Colonic mucosa (tissue), 4 donors: ENCODE measurements at places on chromosomes 1 and 21. TPM values are rescaled to one million over a fixed set of nuclear protein-coding genes. Genes with fewer than 3 reads are reported as not detected.

ITPKB gene
- total RNA-seq = 11.6 TPM

FAM76A gene
- total RNA-seq = 11.3 TPM

CYP4A22 gene
- not detected for total RNA-seq

GRCh38 chr21:44433791-44434567, 21.3 kb upstream of the LRRC3 start:
- H3K4me3 ChIP-seq = no peak overlapping the region
- DNase-seq = peak; percentile 10
- H3K36me3 ChIP-seq = no peaks in the 10 kb centered on the region
- no peaks in the 10 kb centered on the region for H3K4me1 ChIP-seq
- no peak overlapping the region for H3K27ac ChIP-seq

- DNase-seq = peak; percentile 81
- peaks cover 5% of the 10 kb centered on the region for H3K4me1 ChIP-seq
- peaks cover 9% of the 10 kb centered on the region for H3K36me3 ChIP-seq
- no peak overlapping the region for H3K4me3 ChIP-seq
- H3K27me3 ChIP-seq = no peaks in the 10 kb centered on the region
- H3K27ac ChIP-seq = peak overlapping the region; percentile 7
Measured at GRCh38 chr1:15736892-15737261, 819 bp downstream of the SLC25A34 start.

DNA sequence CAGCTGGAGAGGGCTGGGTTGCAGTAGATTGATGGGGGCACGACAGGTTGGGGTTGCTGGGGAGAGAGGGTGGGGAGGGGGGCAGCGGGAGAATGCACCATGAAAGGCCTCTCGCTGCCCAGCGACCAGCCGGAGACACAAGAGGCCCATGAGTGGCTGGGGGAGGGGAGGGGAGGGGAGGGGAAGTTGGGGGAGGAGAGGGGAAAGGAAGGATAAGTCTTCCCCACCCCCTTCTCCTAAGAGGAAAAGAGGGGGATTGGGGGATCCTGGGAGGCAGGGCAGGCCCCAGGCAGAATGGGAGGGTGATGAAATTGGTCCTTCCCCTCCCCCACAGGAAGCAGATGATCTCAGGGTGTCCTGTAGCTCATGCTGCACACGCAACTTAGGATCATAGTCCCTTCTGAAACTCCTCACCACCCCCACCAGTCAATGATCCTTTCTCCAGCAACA, 45.7 kb downstream of the PAX7 start:
- H3K4me1 ChIP-seq = no peaks in the 10 kb centered on the region
- no peak overlapping the region for H3K4me3 ChIP-seq
- H3K27ac ChIP-seq = no peak overlapping the region
- H3K27me3 ChIP-seq = no peaks in the 10 kb centered on the region
- no peaks in the 10 kb centered on the region for H3K36me3 ChIP-seq
- no peak for DNase-seq

GRCh38 chr1:92065042-92065441, 10.2 kb downstream of the SETSIP start:
- DNase-seq = no peak
- no peak overlapping the region for H3K27ac ChIP-seq
- no peaks in the 10 kb centered on the region for H3K4me1 ChIP-seq
- no peaks in the 10 kb centered on the region for H3K36me3 ChIP-seq
- H3K4me3 ChIP-seq = no peak overlapping the region
- H3K27me3 ChIP-seq = no peaks in the 10 kb centered on the region

DNA sequence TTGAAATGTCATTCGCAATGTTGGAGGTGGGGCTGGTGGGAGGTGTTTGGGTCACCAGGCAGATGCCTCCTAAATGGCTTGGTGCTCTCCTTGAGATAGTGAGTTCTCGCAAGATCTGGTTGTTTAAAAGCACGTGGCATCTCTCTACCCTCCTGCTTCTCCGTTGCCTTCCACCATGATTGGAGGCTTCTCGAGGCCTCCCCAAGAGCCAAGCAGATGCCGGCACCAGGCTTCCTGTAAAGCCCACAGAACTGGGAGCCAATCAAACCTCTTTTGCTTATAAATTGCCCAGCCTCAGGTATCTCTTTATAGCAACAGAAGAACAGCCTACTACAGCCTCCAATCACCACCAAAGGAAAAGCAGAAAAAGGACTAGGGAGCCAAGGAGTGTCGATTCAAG, 80.5 kb downstream of the PDE9A start:
- H3K27me3 ChIP-seq = no peaks in the 10 kb centered on the region
- peaks cover 25% of the 10 kb centered on the region for H3K4me1 ChIP-seq
- H3K4me3 ChIP-seq = no peak overlapping the region
- DNase-seq = no peak
- peak overlapping the region; percentile 60 for H3K27ac ChIP-seq

DNA sequence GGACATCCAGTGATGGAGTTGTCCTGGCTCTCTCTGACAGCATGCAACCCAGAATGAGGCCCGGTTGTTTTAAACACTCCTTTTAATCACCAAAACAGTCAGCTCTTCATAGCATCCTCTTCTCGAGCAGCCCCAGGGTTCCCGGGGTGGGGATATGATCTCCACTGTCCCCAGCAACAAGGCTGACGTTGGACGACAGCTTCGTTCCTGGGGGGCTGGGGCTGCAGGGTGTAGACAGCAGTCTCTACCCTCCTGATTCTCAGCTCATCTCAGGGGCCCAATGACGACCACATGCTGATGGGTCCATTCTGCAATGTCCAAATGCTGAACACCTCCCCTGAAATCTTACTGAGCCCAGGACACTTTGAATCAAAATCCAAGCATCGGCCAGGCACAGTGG, 27.0 kb downstream of the TRIM11 start:
- H3K4me1 ChIP-seq = peaks cover 7% of the 10 kb centered on the region
- H3K4me3 ChIP-seq = no peak overlapping the region
- H3K27me3 ChIP-seq = no peaks in the 10 kb centered on the region
- no peaks in the 10 kb centered on the region for H3K36me3 ChIP-seq
- H3K27ac ChIP-seq = no peak overlapping the region
- no peak for DNase-seq

DNA sequence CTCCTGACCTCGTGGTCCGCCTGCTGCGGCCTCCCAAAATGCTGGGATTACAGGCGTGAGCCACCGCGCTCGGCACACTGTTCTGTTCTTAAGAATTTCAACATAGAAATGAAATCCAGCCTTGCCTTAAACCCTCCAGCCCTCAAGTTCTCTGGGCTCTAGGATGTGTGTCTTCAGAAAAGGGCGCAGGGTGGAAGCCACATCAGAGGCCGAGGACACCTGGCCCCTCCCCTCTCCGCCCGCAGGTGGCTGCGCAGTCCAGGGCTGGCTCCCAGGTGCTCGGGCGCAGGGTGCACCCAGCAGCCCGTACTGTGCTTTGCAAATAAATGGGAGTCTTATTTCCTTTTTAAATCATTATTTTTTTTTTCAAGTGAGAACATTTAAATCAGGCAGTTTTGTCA, 2.0 kb upstream of the C1orf174 start:
- no peaks in the 10 kb centered on the region for H3K4me1 ChIP-seq
- H3K27me3 ChIP-seq = no peaks in the 10 kb centered on the region
- H3K27ac ChIP-seq = no peak overlapping the region
- no peaks in the 10 kb centered on the region for H3K36me3 ChIP-seq

GRCh38 chr1:226882187-226882586, 11.8 kb downstream of the PSEN2 start:
- H3K36me3 ChIP-seq = no peaks in the 10 kb centered on the region
- peak overlapping the region; percentile 21 for H3K27ac ChIP-seq
- H3K27me3 ChIP-seq = no peaks in the 10 kb centered on the region
- no peak overlapping the region for H3K4me3 ChIP-seq
- no peak for DNase-seq

DNA sequence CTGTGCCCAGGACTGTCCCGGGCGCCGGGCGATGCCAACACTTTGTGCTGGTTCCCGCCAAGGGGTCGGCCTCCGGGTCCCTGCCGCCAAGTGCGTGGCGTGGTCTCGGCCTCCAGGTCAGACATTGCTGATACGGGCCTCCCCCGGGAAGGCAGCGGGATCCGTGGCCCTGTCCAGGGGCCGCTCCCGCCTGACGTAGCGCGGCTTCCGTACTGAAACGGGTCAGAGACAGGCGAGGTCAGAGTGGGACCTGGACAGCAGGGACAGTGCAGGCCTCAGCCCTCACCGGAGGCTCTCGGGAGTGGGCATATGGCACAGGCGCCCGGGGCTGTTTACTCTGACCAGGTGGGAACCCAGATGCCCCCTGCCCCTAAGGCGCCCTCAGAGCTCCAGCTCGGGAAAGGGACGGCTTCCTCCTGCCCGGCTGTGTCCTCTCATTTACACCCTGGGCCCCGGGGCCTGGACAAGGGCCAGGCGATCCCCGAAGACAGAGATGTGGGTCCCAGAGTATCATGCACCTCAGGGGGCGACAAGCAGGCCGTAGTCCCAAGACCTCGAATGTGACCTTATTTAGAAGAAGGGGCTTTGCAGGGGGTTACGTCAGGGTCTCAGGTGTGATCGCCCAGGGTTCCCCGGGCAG, 8.8 kb upstream of the RNF223 start:
- H3K27ac ChIP-seq = no peak overlapping the region
- H3K4me1 ChIP-seq = peaks cover 8% of the 10 kb centered on the region
- H3K36me3 ChIP-seq = no peaks in the 10 kb centered on the region

GRCh38 chr1:86829321-86829720, 84.6 kb downstream of the SELENOF start:
- H3K4me3 ChIP-seq = no peak overlapping the region
- H3K27ac ChIP-seq = no peak overlapping the region
- no peaks in the 10 kb centered on the region for H3K36me3 ChIP-seq

DNA sequence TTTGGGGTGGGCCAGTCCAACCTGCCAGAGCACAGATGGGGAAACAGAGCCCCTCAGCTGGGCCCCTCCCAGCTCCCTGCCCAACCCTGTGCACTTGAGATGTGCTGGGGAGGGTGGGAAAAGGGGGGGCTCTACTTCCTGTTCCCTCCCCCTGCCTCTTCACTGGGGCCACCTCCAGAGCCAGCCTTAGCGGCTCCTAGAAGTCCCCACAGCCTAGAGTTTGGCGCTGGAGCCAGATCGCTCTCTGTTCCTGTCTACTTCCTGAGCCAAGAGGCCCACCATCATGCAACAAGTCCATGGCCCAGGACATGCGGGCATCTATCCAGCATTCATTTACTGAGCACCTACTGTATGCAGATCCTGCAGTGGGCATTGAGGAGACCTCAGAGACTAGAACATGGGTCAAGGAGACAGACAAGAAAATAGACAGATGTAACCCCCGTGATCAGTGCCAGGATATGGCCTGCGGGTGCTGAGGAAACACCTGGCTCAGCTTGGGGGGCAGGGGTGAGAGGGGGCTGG, 144.1 kb downstream of the SYF2 start:
- H3K27ac ChIP-seq = no peak overlapping the region
- H3K4me3 ChIP-seq = no peak overlapping the region
- H3K27me3 ChIP-seq = no peaks in the 10 kb centered on the region
- H3K36me3 ChIP-seq = no peaks in the 10 kb centered on the region
- no peak for DNase-seq

DNA sequence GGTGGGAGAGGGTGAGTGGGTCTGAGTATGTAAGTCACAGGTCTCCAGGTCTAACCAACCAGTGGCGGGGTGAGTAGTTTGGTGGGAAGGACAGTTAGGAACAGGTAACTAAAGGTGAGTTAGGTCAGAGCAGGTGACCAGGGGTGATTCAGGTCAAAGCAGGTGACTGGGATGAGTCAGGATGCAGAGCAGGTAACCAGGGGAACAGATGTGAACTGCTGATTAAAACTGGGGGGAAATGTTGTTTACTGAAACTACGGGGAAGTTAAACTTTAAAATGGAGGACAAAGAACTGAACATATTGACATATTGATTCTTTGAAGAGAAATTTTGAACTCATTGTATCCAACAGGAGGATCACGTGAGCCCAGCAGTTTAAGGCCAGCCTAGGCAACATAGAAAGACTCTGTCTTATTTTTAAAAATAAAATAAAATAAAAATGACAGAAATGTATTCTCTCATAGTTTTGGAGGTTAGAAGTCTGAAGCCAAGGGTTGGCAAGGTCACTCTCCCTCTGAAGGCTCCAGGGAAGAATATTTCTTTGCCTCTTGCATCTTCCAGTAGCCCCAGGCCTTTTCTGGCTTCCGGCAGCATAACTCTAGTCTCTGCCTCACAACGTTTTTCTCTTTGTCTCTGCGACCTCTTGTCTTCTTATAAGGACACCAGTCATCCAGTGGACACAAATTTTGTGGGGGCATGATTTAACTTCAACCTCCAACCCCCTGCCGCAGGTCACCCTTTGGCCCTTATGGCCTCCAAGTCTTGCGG, 64.3 kb upstream of the TINAGL1 start:
- no peaks in the 10 kb centered on the region for H3K4me1 ChIP-seq
- H3K4me3 ChIP-seq = no peak overlapping the region
- no peaks in the 10 kb centered on the region for H3K36me3 ChIP-seq
- no peaks in the 10 kb centered on the region for H3K27me3 ChIP-seq
- H3K27ac ChIP-seq = peak overlapping the region; percentile 1

DNA sequence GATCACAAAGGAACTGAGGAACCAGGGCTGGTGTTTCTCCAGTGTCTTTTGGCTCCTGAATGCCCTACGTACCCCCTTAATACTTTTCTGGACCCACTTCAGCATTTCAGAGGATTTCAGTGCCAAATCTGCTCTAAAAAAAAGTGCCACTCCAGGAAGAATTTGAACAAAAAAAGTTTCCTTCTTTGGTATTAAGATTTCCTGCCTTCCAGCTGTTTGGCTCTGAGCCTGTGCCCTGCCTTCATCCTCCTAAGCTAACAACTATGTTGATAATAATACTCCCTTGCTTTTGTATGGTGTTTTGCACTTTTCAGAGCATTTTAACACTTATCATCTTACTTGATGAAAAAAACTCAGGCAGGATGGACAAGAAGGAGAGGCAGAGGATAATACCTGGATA, 11.0 kb upstream of the RIMS3 start:
- H3K27ac ChIP-seq = no peak overlapping the region
- H3K27me3 ChIP-seq = no peaks in the 10 kb centered on the region
- H3K36me3 ChIP-seq = no peaks in the 10 kb centered on the region
- no peak overlapping the region for H3K4me3 ChIP-seq

GRCh38 chr1:233935297-233935868, 30.9 kb downstream of the SLC35F3 start:
- H3K4me3 ChIP-seq = no peak overlapping the region
- no peak overlapping the region for H3K27ac ChIP-seq
- H3K27me3 ChIP-seq = no peaks in the 10 kb centered on the region
- H3K36me3 ChIP-seq = no peaks in the 10 kb centered on the region
- DNase-seq = no peak

- H3K4me1 ChIP-seq = no peaks in the 10 kb centered on the region
- H3K36me3 ChIP-seq = no peaks in the 10 kb centered on the region
- no peak for DNase-seq
- no peak overlapping the region for H3K27ac ChIP-seq
Measured at GRCh38 chr21:35265170-35265877, 216.2 kb upstream of the RUNX1 start.

GRCh38 chr1:44212355-44213221, 683 bp upstream of the DMAP1 start:
- H3K27me3 ChIP-seq = no peaks in the 10 kb centered on the region
- H3K36me3 ChIP-seq = peaks cover 7% of the 10 kb centered on the region
- H3K4me3 ChIP-seq = peak overlapping the region; percentile 92
- peak overlapping the region; percentile 72 for H3K27ac ChIP-seq

DNA sequence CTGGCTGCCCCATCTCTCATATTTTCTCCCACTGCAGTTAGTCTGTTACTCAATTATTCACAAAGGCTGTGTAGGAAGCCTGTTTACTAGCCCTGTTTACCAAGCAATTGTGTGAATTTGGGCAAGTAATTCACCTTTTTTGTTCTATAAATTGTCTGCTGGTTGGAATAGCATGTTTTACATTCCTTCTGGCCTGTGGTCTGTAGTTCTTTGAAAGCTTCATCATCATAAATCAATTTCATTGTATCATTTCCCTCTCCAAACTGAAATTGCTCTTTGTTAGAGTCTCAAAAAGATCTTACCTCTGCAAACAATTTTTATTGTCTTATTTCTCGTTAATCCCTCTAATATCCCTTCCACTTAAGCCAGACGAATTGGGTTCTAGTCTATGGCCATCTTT, 1059.5 kb upstream of the ADGRL4 start:
- H3K4me3 ChIP-seq = no peak overlapping the region
- H3K27me3 ChIP-seq = no peaks in the 10 kb centered on the region
- H3K27ac ChIP-seq = no peak overlapping the region
- H3K4me1 ChIP-seq = no peaks in the 10 kb centered on the region
